ENCODE measurements at places on chromosomes 7 and 10. TPM values are rescaled to one million over a fixed set of nuclear protein-coding genes. Genes with fewer than 3 reads are reported as not detected.

FAM25C gene
- total RNA-seq, result not detected

PURB gene
- total RNA-seq, result 23.3 TPM

PNLIPRP1 gene
- not detected for total RNA-seq

MKI67 gene
- 0.05 TPM for total RNA-seq

METTL27 gene
- total RNA-seq, result 1.8 TPM

LIPN gene
- total RNA-seq, result not detected

AKR1B1 gene
- total RNA-seq, result 108 TPM

All from naive thymus-derived CD4-positive, alpha-beta T cell (primary cell).